IPS-NIHi11 (cell line): ENCODE measurements at places on chromosomes 12 and 14.

- DNase-seq: no peak
Measured at GRCh38 chr14:81211844-81212243, 8.9 kb downstream of the GTF2A1 start.

DNA sequence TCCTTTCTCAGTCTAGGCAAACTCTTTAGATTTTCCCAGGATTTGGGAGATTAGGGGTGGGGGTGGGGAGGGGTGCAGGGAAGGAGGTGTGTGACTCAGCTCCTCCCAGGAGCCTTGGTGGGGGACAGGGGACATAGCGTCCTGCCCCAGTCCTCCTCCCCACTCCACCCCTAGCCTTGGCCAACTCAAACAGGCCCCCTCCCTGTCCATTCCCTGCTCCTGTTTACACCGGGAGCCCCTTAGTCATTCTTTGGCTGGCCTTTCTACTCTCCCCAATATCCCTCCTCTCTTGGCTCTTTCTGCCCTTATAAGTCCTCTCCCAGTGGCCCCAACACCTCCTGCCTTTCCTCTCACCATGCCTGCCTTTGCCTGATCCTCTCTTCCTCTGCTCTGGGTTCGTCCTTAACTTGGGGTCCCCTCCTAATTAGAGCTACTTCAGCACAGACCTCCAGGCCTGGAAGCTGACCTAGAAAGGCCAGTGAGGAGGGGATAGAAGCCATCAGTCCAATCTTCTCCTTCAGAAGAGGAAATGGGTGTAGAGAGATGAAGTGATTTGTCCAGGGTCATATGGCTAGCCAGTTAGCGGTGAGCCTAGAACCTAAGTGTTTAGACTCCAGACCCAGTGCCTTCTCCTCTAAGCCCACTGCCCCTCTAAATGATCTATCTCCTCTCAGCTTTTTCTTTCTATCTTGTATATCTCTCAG lies 2.3 kb upstream of the ITGA5 start:
- DNase-seq: no peak

- DNase-seq: no peak
Measured at GRCh38 chr12:109795023-109795422, 38.2 kb downstream of the TRPV4 start.

- no peak for DNase-seq
Measured at GRCh38 chr14:73365727-73366126, 92.6 kb downstream of the NUMB start.

DNA sequence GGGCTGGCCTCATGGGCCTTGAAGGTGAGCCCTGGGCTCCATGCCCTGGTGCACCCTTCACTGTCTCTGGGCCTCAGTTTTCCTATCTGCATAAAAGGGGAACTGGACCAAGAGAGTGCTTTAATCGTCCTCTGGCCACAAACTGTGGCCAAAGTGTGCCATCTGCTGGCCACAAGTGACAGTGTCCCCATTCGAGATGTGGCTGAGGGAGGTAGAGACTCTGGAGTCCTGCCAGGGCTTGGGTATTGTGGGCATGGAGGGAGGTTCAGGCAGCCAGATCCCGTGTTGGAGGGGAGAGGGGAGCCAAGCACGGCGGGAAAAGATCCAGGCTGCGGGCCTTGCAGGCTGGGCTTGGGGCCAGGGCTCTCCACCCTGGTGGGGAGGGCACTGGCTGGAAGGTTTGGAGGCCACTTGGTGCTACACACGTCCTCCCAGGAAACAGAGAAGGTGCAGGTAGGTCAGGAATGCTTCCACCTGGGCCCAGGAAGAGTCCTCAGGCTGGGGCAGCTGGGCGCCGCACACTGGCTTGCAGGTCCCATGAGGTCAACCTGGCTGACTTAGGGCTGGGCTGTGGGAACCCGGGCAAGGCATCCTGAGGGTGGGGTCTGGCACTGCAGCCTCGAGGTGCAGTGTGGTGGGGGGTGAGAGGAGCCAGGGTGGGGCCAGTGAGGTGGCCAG lies 7.3 kb upstream of the KIF26A start:
- DNase-seq: peak; percentile 77

DNA sequence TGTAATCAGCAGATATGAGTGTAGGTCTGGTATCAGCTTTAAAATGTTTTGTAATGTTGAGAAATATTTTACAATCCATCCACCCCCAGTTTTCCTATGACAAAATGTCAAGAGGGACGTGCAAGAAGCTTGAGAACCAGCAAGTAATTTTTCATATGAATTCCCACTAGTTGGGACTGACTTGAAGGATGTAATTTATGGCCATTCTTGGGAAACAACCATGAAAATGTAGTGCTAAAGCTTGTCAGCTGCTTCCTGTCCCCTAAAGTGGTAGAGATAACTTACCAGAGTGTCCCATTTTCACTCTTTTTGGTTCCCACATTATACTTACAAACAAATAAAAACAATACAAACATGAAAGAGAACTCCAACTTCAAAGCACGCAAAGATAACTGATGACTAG lies 63.9 kb downstream of the RERG start:
- DNase-seq: no peak

- peak; percentile 16 for DNase-seq
Measured at GRCh38 chr12:27013611-27014084, 536 bp downstream of the TM7SF3 start.

- DNase-seq: no peak
Measured at GRCh38 chr12:69929125-69929524, 104.1 kb downstream of the MYRFL start.

DNA sequence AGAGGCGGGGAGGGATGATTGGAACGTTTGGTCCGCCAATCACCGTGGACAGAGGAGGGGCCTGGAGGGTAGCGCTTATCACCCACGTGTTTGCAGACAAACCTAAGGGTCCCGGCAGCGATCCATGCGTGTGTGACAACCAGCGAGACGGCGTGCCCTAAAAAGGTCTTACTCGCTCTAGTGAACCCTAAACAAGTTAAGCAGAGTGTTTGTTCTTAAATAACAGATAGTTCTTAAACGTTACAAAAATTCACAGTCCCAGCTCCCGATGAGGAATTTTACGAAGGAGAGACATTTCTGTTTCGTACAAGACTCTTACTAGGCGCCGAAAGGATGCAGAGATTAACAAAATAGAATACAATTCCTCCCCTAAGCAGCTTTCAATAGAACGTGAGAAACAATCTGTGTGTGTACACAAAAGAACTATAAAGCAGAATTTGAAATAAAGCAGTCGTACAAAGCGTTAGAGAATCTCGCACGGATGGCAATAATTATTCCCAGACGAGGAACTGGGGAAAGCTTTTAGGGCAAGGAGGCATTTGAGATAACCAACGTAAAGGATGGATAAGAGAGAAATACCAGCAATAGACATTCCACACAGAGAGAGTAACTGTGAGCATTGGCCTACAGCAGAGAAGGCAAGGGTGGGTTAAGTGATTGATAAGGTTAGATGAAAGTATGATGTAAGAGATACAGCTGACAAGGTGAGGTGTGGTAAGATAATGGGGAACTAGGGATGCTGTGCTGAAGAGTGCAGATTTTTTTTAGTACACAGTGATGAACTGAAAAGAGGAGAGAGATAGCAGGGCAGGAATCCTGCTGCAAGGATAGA lies 831 bp upstream of the RPS6KA5 start:
- no peak for DNase-seq

GRCh38 chr14:55094292-55095157 lies 34.5 kb upstream of the LGALS3 start:
- no peak for DNase-seq

DNA sequence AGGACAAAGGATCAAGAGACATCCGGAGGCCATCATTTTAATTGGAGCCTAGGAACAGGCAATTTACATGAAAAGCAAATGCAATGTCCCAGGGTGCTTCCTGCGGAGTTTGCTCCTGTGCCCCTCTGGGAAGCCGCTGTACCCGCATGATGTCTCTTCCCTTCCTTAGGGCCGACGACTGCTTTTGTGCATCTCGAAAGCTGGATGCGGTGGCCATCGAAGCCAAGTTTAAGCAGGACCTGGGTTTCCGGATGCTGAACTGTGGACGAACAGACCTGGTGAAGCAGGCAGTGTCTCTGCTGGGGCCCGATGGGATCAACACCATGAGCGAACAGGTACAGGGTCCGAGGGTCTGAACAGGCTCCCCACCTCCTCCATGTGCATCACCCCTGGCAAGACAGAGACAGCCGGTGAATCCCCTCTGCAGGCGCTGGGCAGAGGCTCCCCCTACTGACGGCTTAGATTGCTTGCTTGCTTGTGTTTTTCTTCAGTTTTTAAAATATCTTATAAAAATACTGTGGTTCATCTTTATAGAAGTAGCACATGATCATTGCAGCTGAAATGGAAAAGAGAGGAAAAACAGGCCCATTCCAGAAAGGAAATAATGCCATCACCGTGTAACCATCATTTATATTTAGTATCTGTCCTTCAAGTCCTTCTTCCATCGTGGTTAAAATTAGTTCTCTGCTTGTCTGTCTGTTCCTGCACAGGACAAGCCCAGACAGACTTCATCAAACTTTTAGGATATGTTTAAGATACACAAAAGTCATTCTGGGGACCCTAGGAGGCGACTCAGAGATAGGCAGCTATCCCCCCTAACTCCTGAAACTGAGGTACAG lies 75.4 kb upstream of the PWP1 start:
- DNase-seq: peak; percentile 74
